ENCODE measurements at places on chromosomes 3 and 15.

DNA sequence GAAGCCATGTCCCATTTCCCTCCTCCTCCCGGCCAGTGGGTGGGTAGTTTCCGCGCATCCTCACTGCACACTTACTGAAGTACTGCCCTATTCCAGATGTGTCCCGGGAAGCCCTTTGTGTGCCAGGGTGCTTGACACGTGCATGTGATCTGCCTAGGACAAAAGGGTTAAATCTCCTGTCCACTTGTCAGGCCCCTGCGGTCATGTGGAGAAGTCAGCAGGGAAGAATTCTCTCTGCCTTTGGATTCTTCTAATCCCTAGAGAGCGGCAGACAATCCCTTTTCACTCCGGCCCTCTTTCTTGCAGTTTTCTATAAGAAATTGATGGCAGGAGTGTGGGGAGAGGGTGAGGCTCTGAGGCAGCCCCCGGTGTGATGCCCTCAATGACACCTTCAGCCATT, 19.8 kb downstream of the ST8SIA2 start:
- no peak for DNase-seq

GRCh38 chr15:25345943-25346342, 92.9 kb downstream of the UBE3A start:
- DNase-seq = no peak

DNA sequence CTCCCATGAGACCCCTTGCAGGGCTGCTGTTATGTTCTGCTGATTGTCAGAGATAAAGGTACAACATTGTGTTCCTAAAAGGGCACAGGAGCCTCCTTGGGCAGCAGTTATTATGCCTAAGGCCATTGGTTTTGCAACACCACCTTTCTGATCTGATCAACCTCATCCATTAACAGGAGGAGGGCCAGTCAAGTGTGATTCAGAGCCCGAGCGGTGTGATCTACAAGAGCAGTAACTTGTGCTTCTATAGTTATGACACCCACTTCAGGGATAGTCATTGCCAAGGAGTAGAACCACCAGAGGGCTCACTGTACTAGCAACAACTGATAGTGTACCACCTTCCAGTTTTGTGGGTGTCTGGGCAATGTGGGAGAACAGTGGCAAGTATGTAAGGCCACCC, 1457.9 kb upstream of the CADM2 start:
- no peak for DNase-seq

DNA sequence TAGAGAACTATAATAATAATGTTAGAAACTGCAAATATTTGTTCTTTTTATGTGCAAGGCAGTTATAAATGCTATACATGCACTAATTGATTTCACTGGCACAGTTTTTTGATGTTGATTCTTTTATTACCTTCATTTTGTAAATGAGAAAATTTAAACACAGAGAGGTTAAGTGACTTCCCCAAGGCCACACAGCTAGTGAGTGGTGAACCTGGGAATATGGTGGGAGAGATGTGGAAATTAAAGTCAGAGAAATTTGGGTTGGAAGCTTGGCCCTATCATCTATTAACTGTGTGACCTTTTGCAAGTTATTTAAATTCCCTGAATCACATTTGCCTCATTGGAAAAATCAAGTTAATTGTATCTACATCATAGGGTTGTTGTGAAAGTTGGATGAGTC, 39.6 kb upstream of the AKAP13 start:
- no peak for DNase-seq

DNA sequence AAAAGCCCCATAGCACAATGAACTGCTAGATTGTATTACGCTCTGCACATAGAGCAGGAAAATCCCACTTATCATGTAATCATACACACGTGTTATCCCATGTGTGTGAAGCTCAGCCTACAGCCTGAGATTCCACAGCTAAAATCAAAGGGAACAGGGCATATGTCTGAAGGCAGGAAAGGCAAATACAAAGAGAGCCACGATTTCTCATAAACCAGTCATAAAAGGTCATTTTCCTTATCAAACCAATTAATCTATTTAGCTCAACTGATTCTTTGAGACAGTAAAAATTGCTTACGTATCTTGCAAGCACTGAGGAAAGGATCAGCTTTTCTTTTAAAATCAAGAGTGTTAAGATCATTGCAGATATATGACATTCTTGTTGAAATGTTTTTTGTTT, 199.5 kb upstream of the TBL1XR1 start:
- DNase-seq = no peak

- no peak for DNase-seq
Measured at GRCh38 chr15:100731267-100732152, 129.1 kb downstream of the ASB7 start.

DNA sequence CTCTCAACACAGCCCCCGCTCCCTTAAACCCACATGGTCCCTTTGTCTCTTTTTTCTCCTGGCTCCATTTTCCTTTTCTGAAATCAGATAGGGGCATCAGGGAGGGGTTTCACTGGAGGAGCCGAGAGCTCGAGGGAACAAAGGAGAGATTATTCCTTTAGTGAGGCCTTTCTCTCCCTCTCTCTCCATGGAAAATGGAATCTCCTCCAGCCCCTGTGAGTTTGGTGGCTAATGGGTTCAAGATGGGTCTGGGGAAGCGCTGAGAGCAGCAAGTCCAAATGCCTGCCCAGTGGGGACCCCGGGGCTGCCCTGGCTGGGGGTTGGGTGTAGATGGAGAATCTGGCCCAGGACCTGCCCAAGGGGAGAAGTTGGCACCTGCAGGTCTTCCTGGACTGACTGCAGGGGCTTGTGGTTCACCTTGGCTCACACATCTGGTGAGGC, 56.8 kb downstream of the ITGA11 start:
- no peak for DNase-seq

- DNase-seq = no peak
Measured at GRCh38 chr3:135558906-135559305, 406.6 kb upstream of the PPP2R3A start.

DNA sequence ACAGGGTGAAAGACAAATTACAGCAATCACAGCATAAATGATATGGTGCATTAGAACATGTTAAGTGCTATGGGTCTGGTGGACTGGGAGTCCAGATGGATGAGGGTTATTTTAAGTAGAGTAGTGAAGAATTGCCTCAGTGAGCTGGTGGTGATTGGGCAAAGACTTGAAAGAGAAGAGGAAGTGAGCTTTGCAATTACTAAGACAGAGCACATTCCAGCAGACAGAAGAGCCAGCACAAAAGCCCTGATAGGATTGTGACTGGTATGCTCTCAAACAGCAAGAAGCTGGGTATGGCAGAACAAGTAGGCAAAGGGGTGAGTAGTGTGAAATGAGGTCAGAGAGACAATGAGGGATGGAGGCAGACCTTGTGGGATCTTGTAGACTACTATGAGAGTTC, 2.1 kb upstream of the ACKR4 start:
- no peak for DNase-seq

Measured in activated gamma-delta T cell treated with anti-CD3 and anti-CD28 coated beads, Interleukin-2, amount 50 U/mL, for 16 hours (primary cell).